Naive B cell (primary cell): ENCODE measurements at places on chromosomes 7 and 10.

DNA sequence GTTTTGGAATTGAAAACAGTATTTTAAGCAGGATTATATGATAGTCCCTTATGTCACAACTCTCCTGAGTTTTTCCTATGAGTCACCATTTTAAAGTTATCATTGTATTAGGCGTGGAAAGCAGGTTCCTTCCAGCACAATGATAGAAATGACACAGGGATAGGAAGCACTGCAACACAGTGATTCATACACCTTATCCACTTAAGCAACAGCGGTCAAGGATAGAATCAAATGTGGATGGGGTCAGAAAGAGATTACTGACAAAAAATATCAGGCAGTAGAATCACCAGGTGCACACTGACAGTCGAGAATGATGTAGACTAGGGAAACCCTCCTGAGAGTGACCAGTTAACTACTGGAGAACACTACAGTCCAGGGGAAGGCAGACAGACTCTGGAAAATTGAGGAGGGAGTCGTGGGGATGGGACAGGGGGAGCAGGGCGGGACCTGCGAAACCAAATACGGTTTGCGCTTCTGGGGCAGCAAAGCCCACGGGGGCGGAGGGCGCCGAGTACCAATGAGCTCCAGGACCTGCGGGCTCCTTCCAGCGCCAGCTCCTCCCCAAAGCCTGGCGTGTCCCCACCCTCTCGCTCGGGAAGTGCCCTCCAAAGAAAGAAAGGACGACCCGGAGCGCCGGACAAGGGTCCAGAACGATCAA, 479 bp downstream of the PNPLA8 start:
- DNase-seq = no peak

DNA sequence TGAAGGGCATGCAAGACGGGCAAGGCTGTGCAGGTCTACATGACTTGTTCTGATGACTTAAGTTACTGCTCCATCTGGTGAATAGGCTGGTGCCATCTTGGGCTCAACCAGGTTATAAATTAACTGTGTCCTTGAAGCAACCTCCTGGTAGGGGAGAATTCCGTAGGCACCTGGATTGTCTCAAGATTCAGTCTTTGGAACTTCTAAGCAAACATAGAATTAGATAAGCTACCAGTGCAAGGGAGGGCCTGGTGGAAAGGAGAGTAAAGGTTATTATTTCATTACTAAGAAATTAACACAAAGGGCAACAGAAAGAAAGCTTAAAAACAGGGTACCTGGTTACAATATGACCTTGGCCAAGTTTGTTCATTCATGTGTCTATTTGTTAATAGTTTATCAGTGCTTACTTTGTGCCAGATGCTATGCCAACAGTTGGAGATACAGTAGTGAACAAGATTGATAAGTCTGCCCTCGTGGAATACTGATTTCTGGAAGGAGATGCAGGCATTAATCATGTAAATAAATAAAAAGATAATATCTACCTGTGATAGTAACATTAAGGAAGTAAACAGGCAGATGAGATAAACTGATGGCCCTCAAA, 107.0 kb upstream of the PALS2 start:
- DNase-seq = no peak

- DNase-seq = no peak
Measured at GRCh38 chr10:98427011-98427515, 12.1 kb upstream of the PYROXD2 start.

DNA sequence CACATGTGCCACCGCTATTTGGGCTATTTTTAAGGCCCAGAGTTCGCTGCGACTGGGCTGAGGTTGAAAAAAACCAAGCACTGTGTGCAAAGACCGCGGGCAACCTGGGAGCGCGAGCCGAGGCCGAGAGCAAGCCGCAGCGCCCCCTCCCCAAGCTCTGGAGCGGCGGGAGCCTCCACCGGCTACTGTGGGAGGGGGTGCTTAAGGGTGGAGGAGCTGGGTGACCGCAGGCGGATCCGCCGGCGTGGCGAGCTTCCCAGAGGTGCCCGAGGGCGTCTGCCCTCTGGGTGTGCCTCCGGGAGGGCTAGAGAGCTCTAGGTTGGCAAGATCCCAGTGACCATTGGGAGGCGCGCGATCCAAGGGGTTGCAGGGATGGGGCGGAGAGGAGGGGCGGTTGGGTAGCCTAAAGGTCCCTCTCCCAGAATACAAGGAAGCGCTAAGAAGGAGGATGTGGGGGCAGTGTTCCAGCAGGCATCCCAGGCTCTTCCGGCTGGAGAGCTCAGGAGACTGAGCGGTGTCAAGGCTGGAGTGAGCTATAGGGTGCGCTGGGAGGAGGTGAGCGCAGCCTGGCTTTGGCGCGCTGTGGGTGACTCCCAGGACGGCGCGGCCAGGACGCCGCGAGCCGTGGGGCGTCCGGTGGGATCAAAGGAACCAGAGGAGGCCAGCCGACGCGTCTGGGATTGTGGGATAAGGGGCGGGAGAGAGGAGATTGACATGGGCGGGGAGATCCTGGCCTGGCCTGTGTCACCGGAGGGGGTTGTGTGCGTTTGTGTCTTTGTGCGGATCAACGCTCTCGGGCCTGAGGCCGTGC, 8.0 kb downstream of the DLX5 start:
- no peak for DNase-seq

DNA sequence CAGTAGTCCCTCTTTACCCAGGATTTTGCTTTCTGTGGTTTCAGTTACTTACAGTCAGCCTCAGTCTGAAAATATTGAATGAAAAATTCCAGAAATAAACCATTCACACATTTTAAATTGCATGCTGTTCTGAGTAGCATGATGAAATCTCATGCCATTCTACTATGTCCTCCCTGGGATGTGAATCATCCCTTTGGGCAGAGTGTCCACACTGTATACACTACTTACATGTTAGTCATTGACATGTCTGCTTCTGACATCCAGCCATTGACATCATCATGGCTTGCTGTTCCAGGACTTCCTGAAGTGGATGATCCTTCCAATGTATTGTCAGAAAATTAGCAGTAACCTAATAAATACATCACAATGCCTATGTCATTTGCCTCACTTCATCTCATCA, 34.6 kb upstream of the MALRD1 start:
- no peak for DNase-seq

DNA sequence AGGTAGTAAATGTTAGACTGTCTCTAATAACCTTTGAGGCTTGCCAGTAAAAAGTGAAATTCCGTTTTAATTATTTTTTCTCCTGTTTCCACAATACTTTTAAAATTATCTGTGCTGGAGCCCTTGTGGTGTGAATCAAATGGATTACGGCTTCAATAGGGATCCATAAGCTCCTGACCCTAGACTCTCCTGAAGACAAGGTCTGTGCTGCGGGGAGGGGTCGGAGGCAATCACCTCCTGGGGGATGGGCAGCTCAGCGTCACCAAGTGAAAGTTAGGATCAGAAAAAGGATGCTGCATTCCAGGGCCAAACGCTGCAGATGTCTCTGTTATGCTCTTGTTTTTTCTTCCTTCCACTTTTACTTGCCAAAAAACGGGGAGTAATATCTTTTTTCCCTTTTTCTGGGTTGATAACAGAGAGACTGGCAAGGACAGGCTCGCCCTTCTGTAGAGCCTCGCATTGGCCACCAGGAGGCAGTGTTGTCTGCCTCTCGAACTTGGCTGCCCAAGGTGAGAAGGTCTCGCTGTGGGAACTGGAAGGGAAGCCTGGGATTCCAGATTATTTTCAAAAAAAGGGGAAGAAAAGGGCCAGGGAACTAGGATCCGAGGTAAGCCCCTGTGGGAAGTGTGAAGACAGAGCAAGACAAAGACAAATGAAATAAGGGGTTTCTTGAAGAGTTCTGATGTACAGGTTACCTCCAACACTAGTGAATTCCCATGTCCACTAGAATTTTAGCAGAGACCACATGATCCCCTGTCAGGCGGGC, 621.9 kb downstream of the ACTR3B start:
- no peak for DNase-seq

- peak; percentile 43 for DNase-seq
Measured at GRCh38 chr7:128891110-128891941, 19.2 kb downstream of the KCP start.

DNA sequence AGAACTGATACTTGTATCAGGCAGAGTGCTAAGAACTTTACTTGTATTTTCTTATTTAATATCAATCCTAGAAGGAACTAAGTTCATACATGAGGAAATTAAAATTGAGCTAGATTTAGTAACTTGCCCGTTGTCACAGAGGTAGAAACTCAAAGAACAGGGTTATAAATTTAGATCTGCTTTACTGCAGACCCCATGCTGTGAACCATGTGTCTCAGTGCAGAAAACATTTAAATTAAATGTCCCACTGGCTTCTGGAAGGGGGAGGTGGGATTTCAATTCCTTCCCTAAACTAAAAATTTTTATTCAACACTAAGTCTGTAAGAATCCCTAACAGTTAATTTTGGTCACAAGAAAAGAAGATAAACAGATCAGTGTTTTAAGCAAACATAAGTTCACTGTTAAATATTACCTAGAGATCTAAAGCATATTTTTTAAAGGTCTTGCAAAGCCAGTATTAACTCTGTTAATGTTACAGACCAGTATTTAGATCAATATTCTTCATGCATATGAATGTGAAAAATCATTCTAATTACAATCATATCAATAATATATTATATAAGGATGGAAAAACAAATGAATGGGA, 23.1 kb downstream of the WASL start:
- DNase-seq = no peak

GRCh38 chr7:92528958-92529264, 316 bp downstream of the RBM48 start:
- DNase-seq = no peak

DNA sequence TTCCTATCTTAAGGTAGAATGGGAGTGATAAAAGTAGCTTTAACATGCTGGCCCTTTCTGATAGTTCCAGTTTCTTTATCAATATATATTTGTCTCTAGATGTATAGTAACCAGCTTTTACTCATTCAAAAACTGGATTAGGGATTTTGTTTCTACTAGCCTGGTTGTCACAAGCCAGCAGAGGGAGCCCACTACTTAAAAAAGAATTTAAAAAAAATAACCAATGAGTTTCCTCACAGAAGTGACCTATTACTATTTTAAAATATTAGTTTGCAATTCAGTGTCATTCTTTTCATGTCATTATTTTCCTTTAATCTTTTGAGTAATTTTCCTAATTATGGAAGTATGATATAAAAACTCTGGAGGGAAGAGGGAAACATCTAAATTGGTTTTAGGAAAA, 142.1 kb downstream of the PHTF2 start:
- DNase-seq = no peak

- DNase-seq = peak; percentile 37
Measured at GRCh38 chr10:26881600-26882331, 21.0 kb upstream of the ABI1 start.

DNA sequence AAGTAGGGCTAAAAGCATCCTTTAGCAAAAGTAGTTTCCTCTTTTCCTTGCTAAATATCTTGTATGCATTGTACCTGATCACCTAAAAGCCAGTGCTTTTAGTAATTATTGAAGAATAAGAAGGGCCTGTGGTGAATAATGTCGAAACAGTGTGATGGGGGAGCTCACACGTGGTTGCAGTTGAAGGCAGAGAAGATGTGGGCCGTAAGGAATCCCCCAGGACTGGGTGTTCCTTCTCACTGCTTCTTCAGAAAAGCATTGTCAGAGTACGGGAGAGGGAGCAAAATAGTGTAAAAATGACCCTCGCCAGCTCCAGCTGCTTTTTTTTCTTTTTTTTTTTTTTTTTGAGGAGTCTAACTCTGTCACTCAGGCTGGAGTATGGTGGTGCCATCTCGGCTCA, 201.1 kb downstream of the NSUN6 start:
- DNase-seq = no peak
